Fibroblast of mammary gland (primary cell): ENCODE measurements at places on chromosomes 5 and 9.

DNA sequence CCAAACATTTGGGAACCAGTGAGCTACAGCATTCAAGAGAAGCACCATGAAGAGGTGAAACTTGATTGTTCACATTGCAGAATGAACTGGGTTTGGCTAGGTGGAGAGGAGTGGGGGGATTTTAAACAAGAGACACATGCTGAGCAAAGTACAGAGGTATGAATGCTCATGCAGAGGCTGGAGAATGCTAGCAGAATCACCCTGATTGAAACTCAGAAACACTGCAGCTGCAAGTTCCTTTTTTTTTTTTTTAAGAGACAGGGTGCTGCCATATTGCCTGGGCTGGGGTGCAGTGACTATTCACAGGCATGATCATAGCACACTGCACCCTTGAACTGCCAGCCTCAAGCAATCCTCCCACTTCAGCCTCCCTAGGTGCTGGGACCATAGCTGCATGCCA, 35.1 kb downstream of the DENND1A start:
- DNase-seq, result no peak

DNA sequence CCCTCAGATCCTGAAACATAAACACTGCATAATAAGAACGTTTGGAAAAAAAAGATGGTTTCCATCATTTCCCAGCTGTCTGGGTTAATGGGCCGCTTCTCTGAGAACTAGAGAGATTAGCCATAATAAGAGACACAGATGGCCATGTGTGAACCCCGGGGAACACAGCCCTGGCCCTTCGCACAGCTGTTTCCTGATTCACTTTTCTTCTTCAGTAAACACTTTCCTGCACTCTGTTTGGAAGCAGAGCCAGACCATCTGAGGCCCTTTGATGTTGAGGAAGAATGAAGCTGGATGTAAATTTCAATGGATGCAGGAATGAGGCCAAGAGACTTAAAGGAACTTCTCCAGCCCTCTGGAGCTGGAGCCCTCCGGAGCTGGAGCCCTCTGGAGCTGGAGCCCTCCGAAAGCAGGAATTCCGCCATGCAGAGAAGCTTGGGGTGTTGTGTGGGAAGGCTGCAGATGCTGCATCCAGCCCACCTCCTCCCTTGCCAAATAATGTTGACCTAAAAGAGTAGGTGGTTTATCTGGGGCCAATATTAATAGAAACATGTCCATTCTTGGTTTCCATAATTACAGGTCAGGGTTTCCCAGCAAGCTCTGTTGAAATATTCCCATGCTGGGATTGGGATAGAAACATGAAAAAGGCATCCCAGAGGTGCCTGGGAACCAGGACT, 218.9 kb downstream of the NXNL2 start:
- DNase-seq, result peak; percentile 35

GRCh38 chr5:79172269-79172668, 60.7 kb downstream of the BHMT start:
- DNase-seq, result no peak

DNA sequence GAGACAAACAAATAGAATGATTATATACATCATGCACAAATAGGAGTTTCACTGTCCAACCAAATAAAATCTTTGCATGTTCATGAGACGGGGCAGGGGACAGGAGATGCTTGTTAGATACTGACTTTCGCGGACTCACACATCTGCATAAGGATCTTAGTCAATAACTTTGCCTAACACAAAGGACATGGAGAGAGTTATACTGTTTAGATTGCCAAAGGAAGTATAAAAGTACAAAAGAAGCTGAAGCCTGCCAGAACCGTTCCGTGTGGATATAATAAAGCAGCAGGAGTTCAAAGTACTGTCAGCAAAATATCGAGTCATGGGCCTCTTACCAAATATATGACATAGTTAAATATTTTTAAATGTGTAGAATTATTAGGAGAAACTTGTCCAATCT, 1148.4 kb downstream of the EFNA5 start:
- DNase-seq, result no peak

- no peak for DNase-seq
These were observed 83.8 kb upstream of the TNFAIP8 start for GRCh38 chr5:119271758-119272730.

- DNase-seq, result peak; percentile 80
These were observed 52.7 kb downstream of the PLK2 start for GRCh38 chr5:58407042-58407719.

- peak; percentile 96 for DNase-seq
These were observed 62.4 kb downstream of the SHC3 start for GRCh38 chr9:89116064-89116804.

GRCh38 chr9:85421641-85422040, 320.1 kb downstream of the AGTPBP1 start:
- no peak for DNase-seq

DNA sequence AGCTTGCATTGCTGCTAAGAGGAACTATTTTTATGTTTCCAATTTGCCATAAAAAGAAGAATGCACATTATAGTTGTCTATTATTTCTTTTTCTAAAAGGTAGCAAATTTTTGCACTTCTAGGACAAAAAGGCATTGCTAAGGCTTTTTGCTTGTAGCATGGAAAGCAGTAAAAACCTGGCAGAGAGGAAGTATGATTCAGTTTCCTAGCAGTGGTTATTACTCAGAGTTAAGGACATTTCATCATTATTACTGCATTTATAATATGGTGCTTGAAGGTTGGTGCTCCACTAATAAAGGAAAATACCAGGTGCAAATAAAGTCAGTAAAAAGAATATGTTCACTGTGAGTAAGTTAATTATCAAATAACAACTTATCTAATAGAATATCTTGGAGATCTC, 179.8 kb upstream of the PLPPR1 start:
- DNase-seq, result no peak

DNA sequence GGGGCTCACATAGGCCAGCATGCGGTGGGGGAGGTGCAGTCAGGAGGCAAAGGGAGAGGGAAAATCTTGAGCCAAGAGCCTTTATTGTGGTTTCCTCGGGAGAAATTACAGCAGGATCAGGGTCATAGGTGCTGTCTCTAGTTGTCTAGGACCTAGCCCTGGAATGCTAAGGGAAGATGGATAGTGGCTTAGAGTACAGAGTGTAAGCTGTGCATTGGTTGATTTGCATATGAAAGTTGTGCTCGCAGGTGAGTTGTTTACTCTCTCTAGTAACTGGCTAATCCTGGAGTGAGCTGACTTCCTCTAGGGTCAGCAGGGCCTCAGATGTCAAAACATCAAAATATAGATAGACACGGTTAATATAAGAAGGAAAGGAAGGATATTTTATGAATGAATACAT, 877.7 kb downstream of the TLE4 start:
- DNase-seq, result no peak

GRCh38 chr9:125513668-125514413, 193.2 kb downstream of the MAPKAP1 start:
- DNase-seq, result peak; percentile 47

GRCh38 chr9:6634444-6634843, 11.1 kb downstream of the GLDC start:
- peak; percentile 21 for DNase-seq

GRCh38 chr5:93294996-93295395, 286.0 kb downstream of the NR2F1-AS1 start:
- DNase-seq, result no peak

DNA sequence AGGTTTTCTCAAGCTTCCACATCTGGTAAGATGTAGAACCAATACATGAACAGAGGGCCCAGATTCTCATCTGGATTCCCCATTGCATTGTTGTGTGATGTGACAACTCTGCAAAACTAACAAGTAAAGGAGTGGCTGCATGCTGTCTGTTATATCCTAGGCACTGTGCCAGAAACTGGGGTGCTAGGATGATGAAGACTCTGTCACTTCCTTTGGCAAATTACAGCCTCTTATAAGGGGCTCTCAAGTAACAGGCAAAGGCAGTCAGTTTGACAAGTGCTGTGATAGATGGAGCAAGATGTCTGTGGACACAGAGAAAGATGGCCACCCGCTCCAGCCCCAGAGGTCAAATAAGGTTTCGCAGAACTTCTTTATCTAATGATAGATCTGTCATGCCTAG, 115.7 kb downstream of the PAPPA start:
- DNase-seq, result no peak

DNA sequence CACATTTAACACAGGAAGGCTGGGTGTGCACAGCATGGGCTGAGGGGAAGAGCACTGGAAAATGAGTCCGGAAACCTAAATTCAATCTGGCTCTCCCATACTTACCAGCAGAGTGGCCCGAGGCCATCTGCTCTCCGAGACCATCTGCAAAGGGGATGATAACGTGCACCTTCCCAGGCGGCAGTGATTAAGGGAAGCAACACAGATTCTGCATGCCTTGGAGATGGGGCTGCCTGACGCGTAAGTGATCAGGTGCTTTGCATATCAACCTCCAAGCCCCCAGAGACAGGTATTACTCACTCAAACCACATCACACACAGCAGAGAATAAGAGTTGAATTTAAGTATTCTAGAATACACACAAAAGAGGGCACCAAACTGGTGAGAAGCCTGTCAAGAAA, 9.1 kb downstream of the EPB41L4B start:
- DNase-seq, result no peak

DNA sequence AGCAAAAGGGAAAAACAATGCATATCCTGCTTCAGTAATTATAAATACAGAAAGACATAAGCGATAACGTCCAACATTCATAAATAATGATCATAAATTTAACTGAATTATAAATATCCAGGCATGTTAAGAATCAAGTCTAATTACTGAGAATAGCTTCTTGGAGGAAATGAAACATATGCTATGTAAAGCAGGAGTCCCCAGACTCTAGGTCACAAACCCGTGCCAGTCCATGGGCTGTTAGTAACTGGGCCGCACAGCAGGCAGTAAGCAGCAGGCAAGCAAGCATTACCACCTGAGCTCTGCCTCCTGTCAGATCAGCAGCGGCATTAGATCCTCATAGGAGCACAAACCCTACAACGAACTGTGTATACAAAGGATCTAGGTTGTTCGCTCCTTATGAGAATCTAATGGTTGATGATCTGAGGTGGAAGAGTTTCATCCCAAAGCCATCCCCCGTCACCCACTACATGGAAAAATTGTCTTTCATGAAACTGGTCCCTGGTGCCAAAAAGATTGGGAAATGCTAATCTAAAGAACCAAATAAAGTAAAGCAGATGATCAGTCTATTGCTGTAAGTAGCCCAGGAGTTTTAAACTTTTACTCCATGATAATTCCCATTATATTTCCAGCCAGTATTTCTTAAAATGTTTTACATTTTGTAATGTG, 50.4 kb downstream of the CERT1 start:
- DNase-seq, result peak; percentile 9

- DNase-seq, result peak; percentile 1
These were observed 2308.8 kb upstream of the ACO1 start for GRCh38 chr9:30075451-30076199.

GRCh38 chr5:145347026-145347616, 488.0 kb downstream of the PRELID2 start:
- peak; percentile 55 for DNase-seq

DNA sequence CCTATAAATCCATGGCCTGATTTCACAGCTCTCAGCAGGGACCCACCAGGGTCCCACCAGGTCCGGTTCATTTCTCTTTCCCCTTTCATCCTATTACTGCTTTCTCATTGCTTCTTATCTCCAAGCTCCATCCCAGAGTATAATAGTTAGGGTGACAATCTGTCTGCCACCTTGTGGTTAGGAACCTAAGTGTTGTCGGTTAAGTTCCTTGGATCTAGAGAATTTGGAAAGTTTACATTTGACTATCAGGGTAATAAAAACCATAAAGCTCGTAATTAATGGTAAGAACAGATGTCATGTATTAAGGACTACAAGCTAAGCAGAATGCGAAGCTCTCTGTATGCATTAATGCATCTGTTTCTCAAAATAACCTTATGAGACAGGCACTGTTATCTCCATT, 259.1 kb downstream of the SH3GL2 start:
- peak; percentile 4 for DNase-seq

GRCh38 chr9:102740578-102740977, 254.6 kb upstream of the CYLC2 start:
- DNase-seq, result no peak

GRCh38 chr5:141858079-141858765, 20.0 kb downstream of the PCDH1 start:
- DNase-seq, result no peak

GRCh38 chr5:56048124-56048523, 53.4 kb upstream of the IL6ST start:
- DNase-seq, result no peak

- no peak for DNase-seq
These were observed 3.3 kb downstream of the NR5A1 start for GRCh38 chr9:124503713-124504529.

- DNase-seq, result peak; percentile 76
These were observed 49.8 kb downstream of the CERT1 start for GRCh38 chr5:75461679-75462078.

GRCh38 chr5:124631874-124632550, 114.4 kb downstream of the ZNF608 start:
- peak; percentile 46 for DNase-seq

- no peak for DNase-seq
These were observed 131.3 kb upstream of the ADRA1B start for GRCh38 chr5:159784993-159785392.

DNA sequence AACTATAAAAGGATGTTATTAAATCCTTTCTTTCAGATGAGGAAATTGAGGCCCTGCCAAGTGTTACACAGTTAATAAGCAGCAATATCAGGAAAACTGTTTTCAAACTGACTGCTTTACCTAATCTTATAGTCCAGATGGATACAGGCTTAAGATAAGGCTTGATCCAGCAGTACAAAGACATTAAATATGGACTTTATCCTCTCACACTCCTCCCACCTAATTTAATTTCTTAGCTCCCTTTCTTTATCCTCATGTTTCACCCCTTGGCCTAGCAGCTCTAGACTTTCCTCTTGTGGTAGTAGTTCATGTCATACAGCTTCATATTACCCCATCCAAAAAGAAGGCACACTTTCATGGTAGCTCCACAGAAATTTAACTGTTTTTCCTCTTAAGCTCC, 164.5 kb downstream of the BAAT start:
- DNase-seq, result no peak

DNA sequence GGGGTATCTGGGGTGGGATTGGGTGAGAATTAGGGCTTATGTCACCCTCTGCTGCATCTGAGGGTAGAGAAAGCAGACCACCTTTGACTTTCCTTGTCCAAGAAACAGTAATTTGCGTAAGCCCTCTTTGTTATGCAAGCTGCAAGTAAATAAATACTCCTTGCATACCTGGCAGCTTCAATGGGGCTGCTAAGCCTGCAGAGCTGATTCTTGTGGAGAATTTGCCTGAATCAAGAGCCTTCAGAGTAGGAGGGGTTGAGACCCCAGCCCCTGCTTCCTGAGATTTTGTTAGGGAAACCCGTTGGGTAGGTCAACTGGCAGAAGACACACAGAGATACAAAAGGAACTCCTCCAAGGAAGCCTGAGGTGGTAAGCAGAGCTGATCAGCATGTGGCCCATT, 515.1 kb downstream of the DMAC1 start:
- no peak for DNase-seq
